ENCODE measurements at places on chromosomes 7 and 10. TPM values are rescaled to one million over a fixed set of nuclear protein-coding genes. Genes with fewer than 3 reads are reported as not detected.

Gene EGR2
- total RNA-seq: 2.1 TPM

Gene LLCFC1
- total RNA-seq: not detected

- DNase-seq: no peak
These were observed 98.0 kb downstream of the KCND2 start for GRCh38 chr7:120370954-120371353.

DNA sequence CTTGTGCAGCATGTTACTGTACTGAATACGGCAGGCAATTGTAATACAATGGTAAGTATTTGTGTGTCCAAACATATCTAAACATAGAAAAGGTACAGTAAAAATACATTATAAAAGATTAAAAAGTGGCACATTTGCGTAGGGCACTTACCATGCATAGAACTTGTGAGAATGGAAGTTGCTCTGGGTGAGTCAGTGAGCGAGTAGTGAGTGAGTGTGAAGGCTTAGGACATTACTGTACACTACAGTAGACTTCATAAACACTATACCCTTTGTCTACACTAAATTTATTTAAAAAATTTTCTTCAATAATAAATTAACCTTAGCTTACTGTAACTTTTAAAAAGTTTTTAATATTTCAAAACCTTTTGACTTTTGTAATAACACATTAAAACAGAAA lies 37.5 kb downstream of the BPGM start:
- DNase-seq: no peak

- DNase-seq: no peak
These were observed 847 bp downstream of the AGMO start for GRCh38 chr7:15560968-15561367.

DNA sequence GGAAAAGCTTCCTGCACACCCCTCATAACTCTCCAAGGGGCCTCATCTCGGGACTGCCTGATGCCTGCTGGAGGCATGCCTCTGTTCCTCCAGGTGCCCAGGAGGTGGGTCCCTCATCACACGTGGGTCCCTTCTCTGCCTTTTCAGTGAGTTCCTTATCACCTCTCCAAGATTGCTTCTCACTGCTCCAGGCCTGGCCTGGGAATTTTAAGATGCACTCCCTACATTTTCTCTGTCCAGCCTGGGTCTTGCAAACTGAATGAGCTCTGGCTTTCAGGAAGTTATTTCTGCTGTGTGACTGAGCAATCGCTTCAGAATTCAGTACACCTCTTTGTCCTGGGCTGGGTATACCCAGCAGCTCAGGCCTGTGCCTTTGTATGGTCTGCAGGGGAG lies 43.8 kb downstream of the LRRC18 start:
- DNase-seq: no peak

- no peak for DNase-seq
These were observed 29.0 kb upstream of the UBE2D1 start for GRCh38 chr10:58305821-58306220.

Measured in right atrium auricular region (tissue), 2 donors.